ENCODE measurements at places on chromosomes 4 and X.

- no peak for DNase-seq
Measured at GRCh38 chrX:101764538-101764937, 104.9 kb upstream of the ARMCX2 start.

- DNase-seq = no peak
Measured at GRCh38 chr4:174135936-174136406, 147.5 kb downstream of the FBXO8 start.

DNA sequence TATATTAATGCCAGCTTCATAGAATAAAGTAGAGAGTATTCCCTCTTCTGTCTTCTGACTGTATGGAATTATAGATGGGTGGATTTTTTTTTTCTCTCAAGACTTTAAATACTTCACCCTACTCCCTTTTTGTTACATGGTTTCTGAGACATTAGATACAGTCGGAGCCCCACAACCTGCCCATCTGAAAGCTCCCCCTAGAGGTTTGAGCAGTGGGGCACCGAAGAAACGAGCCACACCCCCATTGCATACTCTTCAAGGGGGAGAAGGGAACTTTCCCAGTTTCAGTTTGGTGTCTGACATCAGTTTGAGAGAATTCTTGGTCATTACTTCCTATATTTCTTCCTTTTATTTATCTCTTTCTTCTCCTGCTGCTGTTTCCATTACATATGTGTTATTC, 437.6 kb upstream of the AGA start:
- no peak for DNase-seq

- DNase-seq = no peak
Measured at GRCh38 chrX:152641996-152642395, 4.3 kb downstream of the GABRQ start.

DNA sequence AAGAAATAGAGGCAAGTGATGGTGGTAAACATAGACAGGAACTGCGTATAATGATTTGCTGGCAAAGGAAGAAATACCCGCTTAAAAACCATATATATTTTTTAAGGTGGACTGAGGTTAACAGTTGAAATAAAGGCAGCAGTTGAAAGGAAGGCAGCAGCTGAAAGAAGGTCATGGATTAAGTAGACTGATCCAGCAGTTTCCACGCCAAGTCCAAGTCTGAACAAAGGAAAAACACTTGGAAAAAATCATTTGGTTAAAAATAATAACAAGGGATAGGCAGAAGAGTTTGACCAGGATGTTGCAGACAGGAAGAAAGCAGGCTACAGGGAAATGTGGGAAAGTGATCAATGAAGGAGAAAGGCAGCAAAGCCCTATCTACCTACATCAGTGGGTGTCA, 93.6 kb downstream of the AMELX start:
- no peak for DNase-seq

- DNase-seq = no peak
Measured at GRCh38 chr4:100067255-100067654, 117.2 kb upstream of the H2AZ1 start.
